Activated T-cell treated with anti-CD3 and anti-CD28 coated beads, Interleukin-2, amount 50 U/mL, for 1 hour (primary cell): ENCODE measurements at places on chromosomes 7 and 10.

GRCh38 chr7:1727812-1728570, 57.9 kb downstream of the ELFN1 start:
- no peak for DNase-seq

DNA sequence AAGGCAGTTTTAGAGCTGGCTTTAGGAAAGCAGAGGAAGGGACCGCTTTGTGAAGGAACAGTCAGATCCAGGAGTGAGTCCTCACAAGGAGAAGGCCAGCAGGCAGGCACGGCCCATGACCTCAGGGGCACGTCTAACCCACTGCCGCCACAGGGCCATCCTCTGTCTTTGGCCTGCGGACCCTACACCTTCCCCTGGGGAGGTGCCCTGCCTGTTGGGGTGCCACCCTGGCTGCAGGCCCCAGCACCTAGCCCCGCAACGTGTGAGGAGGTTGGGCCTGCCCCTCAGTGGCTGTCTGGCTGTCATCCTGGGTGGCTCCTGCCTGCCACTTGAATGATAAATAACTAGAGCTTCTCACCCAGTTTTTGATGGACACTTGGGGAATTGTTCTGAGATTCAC, 31.0 kb upstream of the TRIM8 start:
- no peak for DNase-seq

DNA sequence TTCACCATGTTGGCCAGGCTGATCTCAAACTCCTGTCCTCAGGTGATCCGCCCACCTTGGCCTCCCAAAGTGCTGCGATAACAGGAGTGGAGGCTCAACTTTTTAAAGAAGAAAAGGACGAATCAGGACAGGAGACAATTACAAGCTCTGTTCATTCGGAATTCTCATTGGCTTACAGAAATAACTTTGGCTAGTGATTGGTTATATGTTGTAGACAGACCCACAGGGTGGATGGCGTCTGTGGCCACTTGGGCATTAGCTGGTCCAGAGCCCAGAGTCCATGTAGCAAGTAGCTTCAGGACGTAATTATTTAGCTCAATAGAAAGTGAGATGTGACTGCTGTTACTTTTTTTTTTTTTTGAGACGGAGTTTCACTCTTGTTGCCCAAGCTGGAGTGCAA, 160.5 kb upstream of the TNRC18 start:
- DNase-seq = no peak

- no peak for DNase-seq
These were observed 33.1 kb downstream of the ZMIZ1 start for GRCh38 chr10:79101560-79102497.

- no peak for DNase-seq
These were observed 61.9 kb downstream of the TES start for GRCh38 chr7:116271963-116272886.

DNA sequence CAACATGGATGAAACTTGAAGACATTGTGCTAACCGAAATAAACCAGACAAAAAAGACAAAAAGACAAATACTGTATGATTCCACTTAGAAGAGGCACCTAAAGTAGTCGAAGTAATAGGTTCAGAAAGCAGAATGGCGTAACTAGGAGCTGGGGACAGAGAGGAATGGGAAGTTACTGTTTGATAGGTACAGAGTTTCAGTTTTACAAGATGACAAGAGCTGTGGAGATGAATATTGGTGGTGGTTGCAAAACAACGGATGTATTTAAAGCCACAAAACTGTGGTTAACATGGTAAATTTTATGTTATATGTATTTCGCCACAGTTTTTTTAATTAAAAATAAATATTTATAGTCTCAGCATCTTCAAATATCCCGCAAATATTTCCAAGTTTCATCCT, 64.1 kb upstream of the DIP2C start:
- DNase-seq = no peak

GRCh38 chr7:115906731-115907130, 123.8 kb downstream of the TFEC start:
- DNase-seq = no peak

DNA sequence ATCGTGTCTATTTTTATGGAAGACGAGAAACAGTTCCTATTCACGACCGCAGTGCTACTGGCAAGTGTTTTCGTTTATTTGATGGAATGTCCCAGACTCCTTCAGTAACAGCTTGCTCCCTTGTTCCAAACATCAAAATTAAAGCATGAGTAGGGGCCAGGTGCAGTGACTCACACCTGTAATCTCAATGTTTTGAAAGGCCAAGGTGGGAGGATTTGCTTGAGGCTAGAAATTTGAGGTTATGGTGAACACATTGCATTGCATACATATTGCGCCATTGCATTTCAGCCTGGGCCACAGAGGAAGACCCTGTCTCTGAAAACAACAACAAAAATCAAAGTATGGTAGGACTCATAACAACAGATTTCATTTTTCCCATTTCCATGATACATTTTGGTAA, 22.8 kb downstream of the PTTG1IP2 start:
- DNase-seq = no peak

GRCh38 chr7:117402109-117402508, 25.2 kb downstream of the ASZ1 start:
- DNase-seq = no peak

GRCh38 chr7:45072131-45073030, 16.4 kb downstream of the NACAD start:
- no peak for DNase-seq

- DNase-seq = no peak
These were observed 23.4 kb downstream of the TAS2R16 start for GRCh38 chr7:122972056-122972455.

DNA sequence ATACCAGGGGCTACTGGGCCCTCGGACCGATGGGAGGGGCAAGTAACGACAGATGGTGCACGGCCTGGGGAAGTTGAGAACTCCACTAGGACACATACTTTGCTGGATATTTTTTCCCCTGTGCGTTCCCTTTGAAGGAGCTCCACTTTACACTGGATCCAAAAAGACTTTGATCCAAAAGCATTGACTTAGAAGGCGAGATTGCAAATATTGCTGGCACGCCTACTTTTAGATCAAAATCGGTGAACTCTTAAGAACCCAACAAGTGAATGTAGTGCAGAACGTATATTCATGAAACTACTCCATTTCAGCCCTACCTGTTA, 436 bp upstream of the SLC25A13 start:
- no peak for DNase-seq

- no peak for DNase-seq
These were observed 15.8 kb upstream of the LYZL2 start for GRCh38 chr10:30645340-30645827.
